ENCODE measurements at places on chromosomes 7 and 10.

GRCh38 chr10:3046981-3047547 is 20.3 kb upstream of the PFKP start:
- no peak for DNase-seq

- no peak for DNase-seq
Observed at GRCh38 chr10:24882047-24882698, 70.2 kb downstream of the PRTFDC1 start.

GRCh38 chr10:104680467-104681401 is 39.6 kb downstream of the SORCS3 start:
- DNase-seq: peak; percentile 55

DNA sequence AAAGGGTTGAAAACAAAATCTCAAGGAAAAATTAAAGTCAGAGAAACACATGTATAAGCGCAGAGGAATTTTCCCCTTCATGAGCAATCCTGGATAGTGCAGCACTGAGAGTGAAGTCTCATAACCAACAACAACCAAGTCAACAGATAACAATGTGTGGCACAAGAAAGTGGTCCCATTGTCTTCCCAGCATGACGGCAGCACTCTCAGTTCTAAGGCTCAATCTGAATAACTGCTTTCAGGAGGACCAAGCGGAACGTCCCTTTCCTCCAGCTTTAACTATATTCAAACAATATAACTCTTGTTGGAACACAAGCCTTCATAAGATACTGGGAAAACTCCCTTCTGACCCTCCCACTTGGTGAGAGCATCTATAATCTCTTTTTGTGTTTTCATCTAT is 137.9 kb downstream of the RAPGEF5 start:
- DNase-seq: no peak

- DNase-seq: no peak
Observed at GRCh38 chr10:121108051-121108450, 256.9 kb downstream of the WDR11 start.

DNA sequence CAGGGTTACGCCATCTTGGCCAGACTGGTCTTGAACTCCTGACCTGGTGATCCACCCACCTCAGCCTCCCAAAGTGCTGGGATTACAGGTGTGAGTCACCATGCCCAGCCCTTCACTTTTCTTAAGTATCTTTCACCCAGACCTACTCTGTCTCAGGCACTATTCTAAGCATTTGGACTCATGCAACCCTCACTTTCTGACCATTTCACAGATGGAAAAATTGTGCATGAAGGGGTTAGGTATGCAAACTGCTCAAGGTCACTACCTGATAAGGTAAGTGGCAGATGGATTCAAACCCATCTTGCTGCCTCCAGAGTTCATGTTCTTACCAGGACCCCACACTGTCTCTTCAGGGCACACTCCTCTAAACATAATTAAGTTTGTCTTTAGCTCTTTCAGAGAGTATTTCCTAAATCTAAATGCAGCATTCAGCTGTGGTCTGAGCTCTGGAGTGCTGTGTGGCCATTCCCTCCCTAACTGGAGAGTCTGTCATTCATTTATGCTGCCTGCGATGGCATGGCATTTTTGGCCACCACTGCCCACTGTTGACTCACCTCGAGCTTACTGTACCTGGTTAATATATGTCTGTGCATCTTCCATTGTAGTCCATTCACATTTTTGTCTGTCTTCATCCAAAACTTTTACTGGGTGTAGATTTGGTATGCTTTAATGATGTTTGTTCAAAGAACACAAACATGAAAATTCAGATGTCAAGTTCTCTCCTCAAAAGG is 88.4 kb downstream of the CCDC71L start:
- no peak for DNase-seq

- DNase-seq: no peak
Observed at GRCh38 chr10:13672548-13672947, 85.8 kb downstream of the PRPF18 start.

GRCh38 chr10:110327262-110327914 is 22.7 kb upstream of the SMNDC1 start:
- no peak for DNase-seq

DNA sequence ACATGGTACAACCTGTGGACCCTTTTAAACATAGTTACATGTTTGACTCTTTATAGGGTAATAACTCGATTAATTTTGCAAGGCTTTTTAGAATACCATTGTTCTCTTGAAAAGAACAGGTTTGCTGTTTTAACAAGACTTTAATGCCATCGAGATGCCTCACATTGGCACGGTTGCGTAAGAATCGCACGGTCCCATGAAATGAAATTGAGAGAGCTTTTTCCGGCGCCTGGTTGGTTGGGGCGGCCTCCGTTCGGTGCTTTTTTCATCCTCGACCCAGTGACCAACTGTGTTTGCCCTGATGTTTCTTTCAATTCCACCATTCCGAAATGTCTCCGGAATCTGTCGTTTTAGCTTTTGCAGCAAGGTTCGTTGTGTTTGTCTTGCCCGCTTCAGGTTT is 142.4 kb downstream of the CUX1 start:
- DNase-seq: no peak

DNA sequence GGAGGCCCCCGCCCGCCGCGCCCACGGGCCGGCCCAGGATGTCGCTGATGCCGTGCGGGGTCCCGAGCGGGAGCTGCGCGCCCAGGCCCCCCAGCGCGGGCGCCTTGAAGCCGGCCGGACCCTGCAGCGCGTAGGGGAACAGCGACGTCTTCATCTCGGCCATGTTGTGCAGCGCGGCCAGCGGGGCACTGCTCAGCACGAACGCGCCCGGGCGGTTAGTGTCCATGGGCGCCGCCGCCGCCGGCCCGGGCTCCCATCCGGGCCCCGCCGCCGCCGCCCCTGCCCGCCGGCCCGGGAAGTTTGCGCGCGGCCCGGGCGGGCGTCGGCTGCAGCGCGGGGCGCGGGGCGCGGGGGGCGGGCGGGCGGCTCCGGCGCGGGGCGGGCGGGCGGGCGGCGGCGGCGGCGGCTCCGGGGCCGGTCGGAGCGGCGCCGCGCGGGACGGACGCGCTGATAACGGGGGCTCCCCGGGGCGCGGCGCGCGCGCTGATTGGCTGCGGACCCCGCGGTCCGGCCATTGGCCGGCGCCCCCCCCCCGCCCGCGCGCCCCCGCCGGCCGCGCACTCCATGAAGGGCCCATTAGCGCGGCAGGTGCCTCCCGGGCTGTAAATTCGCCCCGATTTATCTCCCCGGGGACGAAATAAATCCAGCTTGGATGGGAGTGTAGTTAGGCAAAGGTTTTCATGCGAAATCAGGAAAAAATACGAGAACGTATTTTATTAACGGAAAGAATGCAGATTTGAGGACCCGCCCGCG is at the start of gene NKX6-2:
Gene NKX6-2, minus strand, starts transcription at position 425 of the 753 bp plus-strand sequence. Its CDS starts 199 bp downstream, at position 226.
- DNase-seq: no peak

DNA sequence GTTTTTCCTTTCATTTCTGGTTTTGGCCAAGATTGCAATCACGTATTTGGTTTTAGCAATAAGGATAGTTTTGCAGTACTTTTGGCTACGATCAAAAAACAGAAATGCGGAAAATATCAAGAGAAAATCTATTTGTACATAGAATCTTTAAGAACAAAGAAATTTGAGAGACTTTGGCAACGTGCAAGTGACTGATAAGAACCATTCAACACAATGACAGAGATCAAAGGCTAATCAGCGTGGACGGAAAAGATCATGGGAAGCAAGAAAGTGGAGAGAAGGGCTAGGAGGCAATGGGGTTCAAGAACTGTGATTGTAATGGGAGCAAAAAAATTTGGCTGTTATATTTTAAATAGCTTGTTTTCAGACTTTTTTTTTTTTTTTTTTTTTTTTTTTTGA is 16.2 kb upstream of the LRRN3 start:
- no peak for DNase-seq

GRCh38 chr7:2012981-2013380 is 219.8 kb downstream of the MAD1L1 start:
- DNase-seq: peak; percentile 80

GRCh38 chr10:76444034-76444800 is 1012.8 kb downstream of the LRMDA start:
- no peak for DNase-seq

DNA sequence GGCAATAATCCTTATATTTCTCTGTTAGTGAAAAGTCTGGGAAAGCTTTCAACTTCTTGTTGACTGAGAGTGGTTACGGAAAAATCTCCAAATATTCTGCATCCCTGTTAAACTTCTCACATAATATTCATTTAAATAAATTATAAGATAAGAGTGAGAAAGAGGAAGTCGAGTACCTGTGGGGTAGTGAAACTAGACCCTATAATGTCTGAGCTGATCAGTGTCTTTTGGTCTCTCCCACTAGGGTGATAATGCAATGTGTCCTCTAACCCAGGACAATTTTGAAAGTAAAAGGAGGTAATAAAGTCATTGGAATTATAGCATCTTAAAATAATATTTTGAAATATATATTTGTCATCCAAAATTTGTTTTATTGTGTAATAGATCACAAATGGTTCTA is 2.1 kb upstream of the AGR3 start:
- DNase-seq: no peak

DNA sequence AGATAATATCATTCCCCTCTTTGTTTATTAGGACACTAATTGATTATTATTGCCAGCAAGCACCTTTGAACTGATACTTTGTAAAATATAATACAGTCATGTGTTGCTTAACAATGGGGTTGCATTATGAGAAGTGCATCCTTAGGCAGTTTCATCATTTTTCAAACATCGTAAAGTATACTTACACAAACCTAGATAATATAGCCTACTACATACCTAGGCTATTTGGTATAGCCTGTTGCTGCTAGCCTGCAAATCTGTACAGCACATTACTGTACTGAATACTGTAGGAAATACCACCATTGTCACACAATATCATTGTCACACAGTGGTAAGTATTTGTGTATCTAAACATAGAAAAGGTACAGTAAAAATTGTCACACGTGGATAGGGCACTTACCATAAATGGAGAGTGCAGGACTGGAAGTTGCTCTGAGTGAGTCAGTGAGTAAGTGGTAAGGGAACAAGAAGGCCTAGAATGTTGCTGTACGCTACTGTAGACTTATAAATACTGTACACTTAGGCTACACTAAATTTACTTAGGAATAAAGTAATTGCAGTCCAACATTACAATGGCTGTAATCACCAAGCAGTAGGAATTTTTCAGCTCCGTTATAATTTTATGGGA is 70.7 kb downstream of the LCOR start:
- no peak for DNase-seq

DNA sequence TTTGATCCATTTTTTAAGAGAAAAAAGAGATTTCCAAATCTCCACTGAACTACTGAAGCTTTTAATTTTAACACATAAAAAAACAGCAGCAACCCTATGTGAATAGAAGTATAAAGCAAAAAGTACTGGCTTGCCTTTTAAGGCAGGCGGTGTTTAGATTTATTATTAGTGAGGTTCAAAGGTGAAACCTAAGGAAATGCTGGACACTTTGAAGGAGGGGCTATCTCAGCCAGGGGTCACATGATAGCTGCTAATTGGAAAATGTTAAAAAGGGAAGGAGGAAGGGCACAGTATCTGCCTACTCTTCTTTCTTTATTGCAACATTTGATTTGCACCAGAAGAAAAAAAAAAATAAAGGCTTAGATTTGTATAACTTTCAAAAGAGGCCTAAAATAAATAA is 183.8 kb downstream of the SKAP2 start:
- no peak for DNase-seq

DNA sequence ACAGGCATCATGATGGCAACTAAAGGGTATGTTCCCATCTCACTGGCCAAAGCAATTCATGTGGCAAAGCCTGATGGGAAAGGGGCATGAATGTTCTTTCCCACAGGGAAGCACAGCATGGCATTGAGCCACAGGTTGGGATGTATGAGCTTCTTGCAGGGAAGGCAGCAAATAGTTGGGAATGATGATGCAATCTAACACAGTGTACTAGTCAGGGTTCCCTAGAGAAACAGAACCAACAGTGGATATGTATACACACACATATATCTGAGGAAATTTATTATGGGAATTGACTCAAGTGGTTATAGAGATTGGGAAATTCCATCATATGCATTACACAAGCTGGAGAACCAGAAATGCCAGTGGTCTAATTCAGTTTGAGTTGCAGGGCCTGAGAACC is 253.6 kb upstream of the NPVF start:
- DNase-seq: no peak

DNA sequence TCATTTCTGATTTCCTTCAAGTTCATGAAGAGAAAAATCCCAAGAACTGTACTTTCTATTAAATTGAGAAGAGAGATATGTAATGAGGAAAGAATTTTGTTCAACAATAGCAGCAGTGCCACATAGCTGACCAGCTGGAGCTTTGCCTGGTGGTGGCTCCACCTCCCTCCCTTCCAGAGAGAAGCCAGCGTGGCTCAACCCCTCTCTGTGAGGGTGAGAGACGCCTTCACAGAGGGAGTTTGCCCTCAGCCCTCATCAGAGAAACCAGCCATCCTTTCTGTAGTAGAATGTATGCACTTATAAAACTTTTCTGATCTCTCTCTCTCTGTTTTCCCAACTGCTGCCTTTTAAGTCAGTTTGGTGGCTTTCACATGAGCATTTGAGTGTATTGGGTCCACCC is 20.5 kb upstream of the COL1A2 start:
- DNase-seq: peak; percentile 92

DNA sequence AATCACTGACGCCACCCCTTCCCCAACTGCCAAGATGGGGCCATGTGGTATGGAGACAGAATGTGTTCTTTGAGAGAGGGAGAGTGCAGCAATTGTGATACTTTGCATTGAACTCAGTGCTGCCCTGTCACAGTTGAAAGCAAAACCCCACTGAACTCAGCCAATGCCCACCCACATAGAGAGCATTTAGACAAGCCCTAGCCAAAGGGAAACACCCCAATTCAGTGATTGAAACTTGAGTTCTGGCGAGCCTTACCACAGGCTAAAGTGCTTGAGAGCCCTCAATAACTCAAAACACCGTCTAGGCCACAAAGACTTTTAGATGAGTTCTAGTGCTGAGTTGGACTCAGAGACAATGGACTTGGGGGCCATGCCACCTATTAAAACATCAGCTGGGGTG is 751.9 kb upstream of the POT1 start:
- no peak for DNase-seq

DNA sequence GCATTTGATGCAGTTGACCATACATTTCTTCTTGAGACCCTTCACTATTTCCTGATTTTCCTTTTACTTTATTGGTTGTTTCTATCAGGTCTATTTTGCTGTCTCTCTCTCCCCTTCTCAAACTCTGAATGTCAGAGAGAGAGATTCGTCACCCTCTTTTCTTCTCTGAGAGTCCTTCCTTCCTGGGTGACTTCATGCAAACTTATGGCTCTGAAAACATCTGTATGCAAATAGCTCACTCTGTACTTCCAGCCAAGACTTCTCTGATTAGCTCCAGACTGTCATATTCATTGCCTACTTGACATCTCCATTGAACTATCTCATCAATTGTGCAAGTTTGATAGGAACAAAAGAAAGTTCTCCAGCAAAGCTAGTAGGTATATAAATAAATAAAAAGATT is 191.7 kb upstream of the KLF6 start:
- no peak for DNase-seq

- DNase-seq: no peak
Observed at GRCh38 chr7:154767142-154767541, 235.8 kb downstream of the PAXIP1 start.

GRCh38 chr7:133853706-133854276 is 273.3 kb upstream of the LRGUK start:
- DNase-seq: no peak

DNA sequence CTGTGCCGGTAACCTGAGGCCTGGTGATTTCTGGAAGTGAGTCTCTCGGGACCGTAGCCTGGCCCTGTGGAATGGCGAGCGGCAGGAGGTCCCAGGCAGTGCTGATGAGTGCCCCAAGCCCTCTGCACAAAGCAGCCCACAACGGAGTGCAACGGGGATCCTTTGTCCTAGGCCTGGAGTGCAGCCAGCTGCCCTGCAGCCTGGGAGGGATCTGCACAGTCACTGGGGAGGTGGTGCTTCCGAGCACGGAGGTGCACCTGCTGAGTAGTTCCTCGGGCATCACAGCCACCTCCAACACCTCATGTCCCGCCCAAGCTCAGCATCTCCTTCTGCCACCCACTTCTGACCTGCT is 162.8 kb upstream of the ZMIZ1 start:
- DNase-seq: peak; percentile 4
